GM12891 (cell line): ENCODE measurements at places on chromosomes 4 and X.
A peak's percentile ranks its signal among the peaks of the same experiment; 100 is the strongest.

DNA sequence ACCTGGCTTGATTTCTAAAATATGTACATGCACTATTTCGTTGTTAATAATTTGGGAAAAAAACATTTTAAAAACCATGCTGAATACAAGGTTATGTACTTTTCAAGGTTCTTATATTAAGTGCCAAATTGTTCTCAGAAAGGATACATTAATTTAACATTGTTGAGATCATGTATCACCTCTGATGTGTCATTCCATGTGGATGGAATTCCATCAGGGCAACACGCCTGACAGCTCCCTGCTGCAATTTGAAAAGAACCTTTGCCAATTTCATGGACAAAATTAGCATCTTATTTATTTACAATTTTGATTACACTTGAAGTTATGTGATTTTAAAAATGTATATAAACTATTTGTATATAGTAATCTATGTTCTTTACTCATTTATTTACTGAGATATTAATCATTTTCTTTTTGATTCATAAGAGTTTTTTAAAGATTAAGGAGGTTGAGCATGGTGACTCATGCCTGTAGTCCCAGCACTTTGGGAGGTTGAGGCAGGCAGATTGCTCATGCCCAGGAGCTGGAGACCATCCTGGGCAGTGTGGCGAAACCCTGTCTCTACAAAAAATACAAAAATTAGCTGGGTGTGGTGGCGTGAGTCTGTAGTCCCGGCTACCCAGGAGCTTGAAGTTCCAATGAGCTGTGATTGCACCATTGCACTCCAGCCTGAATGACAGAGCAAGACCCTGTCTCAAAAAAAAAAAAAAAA, 142.8 kb downstream of the ENPP6 start:
- DNase-seq = no peak

- no peak for DNase-seq
These were observed 112.0 kb upstream of the TTC29 start for GRCh38 chr4:147057611-147058190.

- DNase-seq = no peak
These were observed 166.4 kb downstream of the NSUN7 start for GRCh38 chr4:40916218-40916555.

GRCh38 chr4:84582302-84582987, 482 bp upstream of the CDS1 start:
- DNase-seq = no peak

- no peak for DNase-seq
These were observed 80.3 kb downstream of the RFC1 start for GRCh38 chr4:39285853-39286252.

- no peak for DNase-seq
These were observed 24.3 kb downstream of the HMX1 start for GRCh38 chr4:8847331-8847730.

GRCh38 chr4:930827-931193, 1.3 kb downstream of the GAK start:
- no peak for DNase-seq

- no peak for DNase-seq
These were observed 264.8 kb downstream of the CAMK2D start for GRCh38 chr4:113496698-113497097.

DNA sequence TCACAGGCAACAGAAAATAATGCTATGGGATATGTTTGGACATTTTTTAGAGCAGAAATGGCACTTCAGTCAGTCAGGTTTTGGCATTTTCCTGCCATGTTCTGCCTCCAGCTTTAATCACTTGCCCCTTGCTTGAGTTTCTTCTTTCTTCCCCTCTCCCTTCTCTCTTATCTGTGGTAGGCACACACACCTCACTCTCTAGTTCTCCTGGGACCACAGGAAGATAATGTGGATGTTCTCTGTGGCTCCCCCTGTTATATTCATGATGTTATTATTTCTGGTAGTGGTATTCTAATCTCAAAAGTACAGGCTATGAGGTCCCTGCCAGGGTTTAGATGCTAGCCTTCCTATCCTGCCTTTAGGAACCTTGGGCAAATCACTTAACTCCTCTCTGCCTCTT, 5.2 kb downstream of the HADH start:
- DNase-seq = no peak

- DNase-seq = no peak
These were observed 2.0 kb downstream of the CHST7 start for GRCh38 chrX:46575586-46575985.

DNA sequence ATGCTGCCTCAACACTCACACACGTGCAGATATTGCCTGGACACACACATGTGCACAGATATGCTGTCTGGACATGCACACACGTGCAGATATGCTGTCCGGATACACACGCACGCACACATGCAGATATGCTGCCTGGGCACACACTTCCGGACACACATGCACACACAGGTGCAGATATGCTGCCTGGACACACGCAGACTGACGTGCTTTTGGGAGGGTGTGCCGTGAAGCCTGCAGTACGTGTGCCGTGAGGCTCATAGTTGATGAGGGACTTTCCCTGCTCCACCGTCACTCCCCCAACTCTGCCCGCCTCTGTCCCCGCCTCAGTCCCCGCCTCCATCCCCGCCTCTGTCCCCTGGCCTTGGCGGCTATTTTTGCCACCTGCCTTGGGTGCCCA, 14.7 kb downstream of the FGFRL1 start:
- peak; percentile 91 for DNase-seq
